Stimulated activated CD4-positive, alpha-beta T cell treated with anti-CD3 and anti-CD28 coated beads, Interleukin-12 subunit alpha, Interleukin-12 subunit beta, amount 100 ng/mL, for 4 hours (primary cell): ENCODE measurements at places on chromosomes 4 and X.
A peak's percentile ranks its signal among the peaks of the same experiment; 100 is the strongest.

DNA sequence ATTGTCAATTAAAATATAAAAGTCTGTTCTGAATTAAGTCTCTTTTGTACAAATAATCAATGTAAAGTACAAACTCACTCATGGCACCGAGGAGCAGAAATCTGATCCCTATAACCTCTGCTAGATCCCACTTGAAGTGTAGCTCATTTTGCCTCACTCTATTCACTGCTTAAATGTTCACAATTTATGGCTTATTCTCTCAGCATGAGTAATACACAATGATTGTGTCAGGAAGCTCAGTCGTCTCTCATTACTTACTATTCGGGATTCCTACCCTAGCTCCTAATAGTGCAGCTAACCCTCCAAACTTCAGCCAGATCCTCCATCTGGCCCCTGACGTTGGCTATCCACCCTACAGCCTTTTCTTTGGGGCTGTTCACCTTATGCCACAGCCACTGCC is 4.7 kb upstream of the AMMECR1 start:
- no peak for DNase-seq

DNA sequence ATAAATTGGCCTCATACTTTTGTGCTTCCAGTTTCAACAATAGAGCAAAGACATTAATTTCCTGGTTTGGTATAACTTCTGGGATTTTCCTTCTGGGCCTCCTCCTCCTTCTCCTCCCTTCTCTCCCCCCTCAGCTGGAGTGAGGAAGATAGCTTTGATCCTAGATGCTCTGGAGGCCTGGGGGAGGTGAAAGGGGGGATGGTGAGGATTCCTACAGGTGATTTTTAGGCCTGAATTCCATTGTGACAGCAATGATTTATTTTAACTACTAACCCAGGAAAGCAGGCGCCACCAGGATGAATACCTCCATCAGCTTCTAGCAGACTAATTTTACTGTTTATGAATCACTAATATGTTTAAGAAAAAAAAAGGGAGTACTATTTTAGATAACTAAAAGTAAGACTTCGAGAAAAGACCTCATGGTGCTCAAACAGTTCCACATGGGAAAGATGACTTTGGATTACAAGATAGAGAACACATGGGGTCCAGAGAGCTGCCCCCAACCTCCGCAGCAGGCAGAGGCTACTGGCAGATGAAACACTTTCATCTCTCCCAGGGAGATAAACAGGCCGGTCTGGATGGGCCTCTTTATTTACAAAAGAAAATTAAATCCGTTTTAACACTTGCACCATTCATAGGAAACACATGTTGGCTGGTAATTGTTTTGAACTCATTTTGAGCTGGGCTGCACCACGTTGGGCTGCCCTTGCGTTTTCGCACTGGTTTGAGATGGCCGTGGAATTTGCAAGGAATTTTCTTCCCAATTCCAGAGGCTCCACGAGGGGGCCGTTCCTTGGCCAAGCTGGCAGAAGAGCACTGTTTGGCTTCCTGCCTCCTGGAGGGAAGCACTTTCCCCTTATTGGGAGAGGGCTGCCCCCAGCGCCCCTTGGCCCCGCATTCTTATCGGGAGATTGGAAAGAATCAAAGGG is 125.1 kb upstream of the STX18 start:
- DNase-seq = no peak

DNA sequence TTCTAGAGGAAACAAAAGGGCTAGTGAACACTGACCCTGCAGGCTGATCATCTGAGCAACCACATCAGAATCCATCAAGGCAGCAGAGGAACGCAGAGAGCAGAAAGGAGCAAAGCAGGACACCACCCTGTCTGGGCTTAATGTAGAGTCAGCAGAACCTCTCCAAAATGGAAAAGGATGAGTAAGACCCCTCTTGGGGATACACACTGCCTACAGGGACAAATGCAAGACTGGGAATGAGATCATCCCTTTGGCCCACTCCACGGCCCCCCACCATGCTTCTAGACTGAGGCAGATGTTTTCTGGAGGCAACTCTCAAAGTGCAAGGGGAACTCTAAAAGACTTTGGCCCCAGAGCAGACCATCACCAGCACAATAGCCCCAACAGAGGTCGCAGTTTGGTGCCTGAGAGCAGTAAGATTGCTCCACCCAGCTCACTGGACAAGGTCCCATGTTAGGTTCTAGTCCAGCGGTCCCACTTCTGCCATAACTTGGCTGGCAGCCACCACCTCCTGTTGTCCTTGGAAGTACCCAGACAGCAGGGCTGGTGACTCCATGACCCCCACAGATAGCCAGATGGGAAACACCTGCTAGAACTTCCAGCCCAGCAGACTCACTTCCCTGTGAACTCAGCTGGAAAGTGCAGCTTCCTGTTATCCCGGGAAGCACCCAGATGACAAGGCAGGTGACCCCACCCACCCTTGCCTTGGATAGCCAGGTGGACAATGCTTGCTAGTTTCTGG is 372.7 kb downstream of the INPP4B start:
- no peak for DNase-seq

GRCh38 chrX:2508648-2509335 is 8.0 kb upstream of the DHRSX start:
- no peak for DNase-seq

GRCh38 chrX:139692506-139692849 is 15.5 kb downstream of the MCF2 start:
- DNase-seq = no peak

GRCh38 chr4:1459722-1460511 is 53.7 kb upstream of the NKX1-1 start:
- no peak for DNase-seq

DNA sequence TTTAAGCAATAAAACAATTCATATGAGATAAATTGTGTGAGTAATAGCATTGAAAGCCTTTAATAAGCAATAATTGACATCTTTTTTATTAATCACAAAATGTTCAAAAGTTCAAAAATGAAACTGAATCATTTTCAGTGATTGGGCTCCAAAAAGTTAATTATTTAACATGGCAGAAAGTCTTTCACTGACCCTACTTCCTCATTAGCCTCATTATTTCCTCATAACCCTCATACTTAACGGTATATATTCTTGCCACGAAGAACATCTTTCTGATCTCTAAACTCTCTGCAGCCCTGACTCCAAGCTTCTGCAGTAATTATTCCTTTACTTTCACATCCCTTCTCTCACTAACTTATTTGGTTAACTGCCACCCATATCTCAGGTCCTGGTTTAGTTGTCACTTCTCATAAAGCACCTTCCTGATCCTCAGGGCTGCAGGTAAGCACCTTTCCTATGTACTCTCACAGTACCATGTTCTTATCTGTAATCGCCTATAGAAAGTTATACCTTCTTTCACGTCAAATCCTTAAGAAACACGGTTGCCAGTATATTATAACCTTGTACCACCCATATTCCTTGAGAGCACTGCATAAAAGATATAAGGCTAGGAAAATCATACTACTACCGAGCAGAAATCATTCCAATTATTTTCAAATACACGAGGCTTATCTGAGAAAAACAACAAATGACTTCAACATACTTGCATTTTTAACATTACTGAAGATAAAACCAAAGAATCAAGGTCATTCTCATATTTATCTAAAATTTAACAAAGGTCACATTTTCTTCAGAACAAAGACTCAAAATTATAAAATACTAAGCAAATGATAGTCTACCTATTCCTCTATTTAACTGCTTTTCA is 72.2 kb downstream of the PPP3CA start:
- no peak for DNase-seq

- DNase-seq = no peak
Measured at GRCh38 chr4:660401-660800, 13.7 kb downstream of the ATP5ME start.

- DNase-seq = no peak
Measured at GRCh38 chr4:180589575-180589974, 1653.6 kb upstream of the TENM3 start.

- no peak for DNase-seq
Measured at GRCh38 chr4:4267981-4268380, 20.0 kb upstream of the TMEM128 start.

DNA sequence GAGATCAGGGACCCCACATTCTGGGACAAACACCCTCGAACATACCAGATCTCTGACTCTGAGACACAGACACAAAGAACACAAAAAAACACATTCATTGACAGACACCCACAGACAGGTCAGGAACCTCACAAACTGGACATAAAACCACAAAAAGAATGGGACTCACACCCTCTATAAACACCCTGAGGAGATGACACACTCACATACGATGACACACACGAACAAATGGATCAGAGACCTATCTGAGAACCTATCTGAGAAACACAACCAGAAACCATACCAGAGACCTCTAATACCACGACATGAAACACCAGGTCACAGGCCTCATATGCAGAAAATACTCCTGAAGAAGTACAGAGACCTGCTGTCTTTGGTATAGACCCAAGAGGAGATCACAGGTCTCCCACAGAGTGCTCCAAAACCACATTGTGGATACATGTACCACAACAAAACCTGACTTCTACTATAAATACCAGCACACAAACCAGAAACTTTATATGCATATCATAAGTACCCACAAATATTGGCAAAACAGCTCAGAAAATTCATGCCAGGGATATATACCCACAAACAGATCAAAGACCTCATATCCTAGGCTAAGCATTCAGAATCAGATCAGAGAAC is 19.5 kb downstream of the SUV39H1 start:
- DNase-seq = no peak

DNA sequence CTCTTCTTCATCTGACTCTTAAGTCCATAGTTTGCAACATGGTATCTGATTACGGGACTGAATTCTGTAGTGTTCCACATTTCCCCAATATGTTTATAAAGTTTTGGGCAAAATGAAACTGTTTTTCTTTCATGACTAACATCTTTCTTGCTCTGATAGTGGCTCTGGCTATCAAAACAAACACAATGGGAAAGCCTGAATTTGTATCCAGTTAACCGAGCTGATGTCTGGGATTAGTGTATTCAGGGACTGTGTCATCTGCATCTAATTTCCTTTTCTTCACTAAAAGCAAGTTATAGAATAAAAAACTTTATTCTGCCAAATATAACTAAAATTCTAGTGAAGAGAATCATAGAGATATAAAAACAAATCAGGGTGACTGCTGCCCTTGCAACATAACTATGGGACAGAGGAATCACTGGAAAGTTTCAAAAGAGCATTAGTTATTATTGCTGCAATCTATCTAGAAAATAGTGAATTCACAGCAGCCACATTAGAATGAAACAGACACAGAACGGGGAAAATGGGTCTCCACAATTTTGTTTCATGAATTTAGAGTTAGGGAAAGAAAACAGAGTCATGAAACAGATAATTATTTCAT is 61.3 kb downstream of the ANTXR2 start:
- no peak for DNase-seq

- DNase-seq = peak; percentile 42
Measured at GRCh38 chrX:39491548-39492297, 606.0 kb downstream of the BCOR start.

GRCh38 chr4:37981844-37982720 is 21.9 kb downstream of the PTTG2 start:
- no peak for DNase-seq

GRCh38 chr4:100889401-100889800 is 371.6 kb upstream of the EMCN start:
- DNase-seq = no peak

GRCh38 chr4:44914748-44915147 is 188.4 kb upstream of the GNPDA2 start:
- no peak for DNase-seq

DNA sequence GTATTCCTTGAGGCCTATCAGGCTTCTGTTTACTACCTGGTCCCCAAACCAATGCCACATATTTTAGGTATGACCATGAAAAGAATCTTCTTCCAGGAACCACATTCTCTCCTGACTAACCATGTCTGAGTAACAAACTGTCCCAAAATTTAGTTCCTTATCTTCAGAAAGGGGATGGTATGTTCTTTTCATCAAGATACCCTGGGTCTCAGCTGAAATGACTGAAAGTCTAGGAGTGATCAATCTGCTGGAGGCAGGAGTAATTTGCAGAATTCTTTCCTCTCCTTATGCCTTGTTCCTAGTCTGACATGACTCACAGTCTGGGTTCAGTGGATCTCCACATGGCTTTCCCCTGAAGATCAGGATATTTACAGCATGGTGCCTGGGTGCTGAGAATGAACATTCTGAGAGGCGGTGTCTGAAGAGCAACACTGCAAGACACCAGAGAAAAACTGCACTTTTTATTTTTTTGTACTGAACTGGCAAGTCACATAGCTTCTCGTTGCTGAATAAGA is 665.5 kb downstream of the TLL1 start:
- no peak for DNase-seq

DNA sequence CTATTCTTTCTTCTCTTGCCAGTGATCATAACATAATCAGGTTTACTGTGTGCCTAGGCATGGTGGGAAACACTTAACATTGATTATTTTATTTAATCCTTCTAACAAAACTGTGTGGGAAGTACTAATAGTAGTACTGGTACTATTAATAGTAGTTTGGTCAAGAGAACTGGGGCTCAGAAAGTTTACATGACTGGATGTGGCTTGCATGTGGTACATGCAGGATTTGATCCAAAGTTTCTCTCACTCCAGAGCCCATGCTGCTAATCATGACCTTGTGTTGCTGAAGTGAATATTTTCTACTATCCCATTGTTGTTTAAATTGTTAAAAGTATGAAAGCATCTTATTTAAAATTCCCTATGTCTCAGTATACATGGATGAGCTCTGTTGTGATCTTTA is 78.4 kb downstream of the TMEM164 start:
- no peak for DNase-seq

- DNase-seq = no peak
Measured at GRCh38 chr4:124037236-124037635, 640.6 kb downstream of the SPRY1 start.

DNA sequence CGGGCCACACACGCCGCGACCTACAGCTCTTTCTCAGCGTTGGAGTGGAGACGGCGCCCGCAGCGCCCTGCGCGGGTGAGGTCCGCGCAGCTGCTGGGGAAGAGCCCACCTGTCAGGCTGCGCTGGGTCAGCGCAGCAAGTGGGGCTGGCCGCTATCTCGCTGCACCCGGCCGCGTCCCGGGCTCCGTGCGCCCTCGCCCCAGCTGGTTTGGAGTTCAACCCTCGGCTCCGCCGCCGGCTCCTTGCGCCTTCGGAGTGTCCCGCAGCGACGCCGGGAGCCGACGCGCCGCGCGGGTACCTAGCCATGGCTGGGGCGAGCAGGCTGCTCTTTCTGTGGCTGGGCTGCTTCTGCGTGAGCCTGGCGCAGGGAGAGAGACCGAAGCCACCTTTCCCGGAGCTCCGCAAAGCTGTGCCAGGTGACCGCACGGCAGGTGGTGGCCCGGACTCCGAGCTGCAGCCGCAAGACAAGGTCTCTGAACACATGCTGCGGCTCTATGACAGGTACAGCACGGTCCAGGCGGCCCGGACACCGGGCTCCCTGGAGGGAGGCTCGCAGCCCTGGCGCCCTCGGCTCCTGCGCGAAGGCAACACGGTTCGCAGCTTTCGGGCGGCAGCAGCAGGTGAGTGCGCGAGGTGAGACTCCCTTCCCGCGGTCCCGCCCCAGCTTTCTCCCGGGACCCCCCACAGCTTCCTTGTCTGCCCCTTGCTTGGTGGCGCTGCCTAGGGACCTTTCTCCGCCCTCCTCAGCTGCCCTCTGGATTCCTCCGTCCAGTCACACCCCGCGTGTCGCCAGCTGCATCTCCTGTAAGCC is 678 bp downstream of the BMP3 start:
- no peak for DNase-seq

- DNase-seq = no peak
Measured at GRCh38 chr4:159515314-159516025, 412.6 kb downstream of the RAPGEF2 start.

- DNase-seq = no peak
Measured at GRCh38 chr4:127642169-127642568, 9.4 kb downstream of the INTU start.

GRCh38 chrX:39401483-39402110 is 600.3 kb downstream of the MID1IP1 start:
- DNase-seq = no peak
